ENCODE measurements at places on chromosomes 16 and 17. TPM values are rescaled to one million over a fixed set of nuclear protein-coding genes. Genes with fewer than 3 reads are reported as not detected.

The EPOP gene
- polyA plus RNA-seq: 0.52 TPM

- DNase-seq: no peak
These were observed 690.4 kb upstream of the RBFOX1 start for GRCh38 chr16:6642271-6642670.

- DNase-seq: no peak
These were observed 40.3 kb upstream of the FAM20A start for GRCh38 chr17:68641276-68642117.

- DNase-seq: no peak
These were observed 18.0 kb downstream of the HDAC5 start for GRCh38 chr17:44105483-44105882.

GRCh38 chr16:67504031-67505021 is 21.0 kb upstream of the AGRP start:
- DNase-seq: no peak

DNA sequence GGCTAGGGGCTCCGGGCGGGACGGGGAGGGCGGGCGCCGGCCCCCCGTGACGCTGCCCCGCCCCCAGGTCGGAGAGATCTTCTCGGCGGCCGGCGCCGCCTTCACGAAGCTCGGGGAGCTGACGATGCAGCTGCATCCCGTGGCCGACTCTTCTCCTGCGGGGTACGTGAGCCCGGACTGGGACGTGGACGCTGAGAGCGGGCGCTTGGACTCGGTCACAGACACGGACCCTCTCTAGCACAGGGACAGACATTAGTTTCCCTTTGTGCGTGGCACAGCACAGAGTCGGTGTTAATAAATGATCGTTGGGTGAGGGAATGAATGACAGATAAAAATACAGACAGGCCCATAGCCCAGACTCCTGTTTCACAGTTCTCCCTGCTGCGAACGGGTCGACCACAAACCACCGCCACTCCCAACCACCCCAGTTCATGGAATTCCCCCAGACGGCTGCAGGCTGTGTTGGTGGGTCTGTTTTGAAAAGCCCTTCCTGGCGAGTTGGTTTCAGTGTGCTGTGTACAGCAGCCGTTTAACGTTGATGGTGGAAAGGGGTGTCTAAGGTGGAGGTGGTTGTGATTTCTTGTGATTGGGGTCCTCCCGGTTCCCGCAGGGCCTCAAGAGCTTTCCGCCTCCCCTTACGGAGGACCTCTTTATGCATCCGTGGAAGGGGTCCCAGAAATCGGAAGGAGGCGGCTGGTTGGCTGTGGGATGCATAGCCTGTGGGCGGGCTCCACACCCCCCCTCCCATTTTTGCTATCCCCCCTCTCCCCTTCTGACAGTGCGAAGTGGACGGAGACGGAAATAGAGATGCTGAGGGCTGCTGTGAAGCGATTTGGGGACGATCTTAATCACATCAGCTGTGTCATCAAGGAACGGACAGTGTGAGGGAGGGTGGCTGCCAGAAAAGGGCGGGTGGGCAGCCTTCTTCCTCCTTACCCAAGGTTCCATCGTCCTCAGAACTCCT is 2.9 kb downstream of the RNASEK start:
- DNase-seq: no peak

The TP53 gene
- 27.6 TPM for polyA plus RNA-seq

DNA sequence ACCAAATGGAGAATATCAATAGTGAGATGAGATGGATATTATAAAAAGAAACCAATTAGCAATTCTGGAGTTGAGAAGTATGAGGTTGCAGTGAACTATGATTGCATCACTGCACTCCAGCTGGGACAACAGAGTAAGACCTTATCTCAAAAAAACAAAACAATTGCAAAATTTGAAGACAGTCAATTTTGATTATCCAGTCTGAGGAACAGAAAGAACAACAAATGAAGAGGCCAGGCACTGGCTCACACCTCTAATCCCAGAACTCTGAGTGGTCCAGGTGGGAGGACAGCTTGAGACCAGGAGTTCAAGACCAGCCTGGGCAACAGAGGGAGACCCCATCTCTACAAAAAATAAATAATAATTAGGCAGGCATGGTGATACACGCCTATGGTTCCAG is 35.0 kb downstream of the USP32 start:
- DNase-seq: no peak

DNA sequence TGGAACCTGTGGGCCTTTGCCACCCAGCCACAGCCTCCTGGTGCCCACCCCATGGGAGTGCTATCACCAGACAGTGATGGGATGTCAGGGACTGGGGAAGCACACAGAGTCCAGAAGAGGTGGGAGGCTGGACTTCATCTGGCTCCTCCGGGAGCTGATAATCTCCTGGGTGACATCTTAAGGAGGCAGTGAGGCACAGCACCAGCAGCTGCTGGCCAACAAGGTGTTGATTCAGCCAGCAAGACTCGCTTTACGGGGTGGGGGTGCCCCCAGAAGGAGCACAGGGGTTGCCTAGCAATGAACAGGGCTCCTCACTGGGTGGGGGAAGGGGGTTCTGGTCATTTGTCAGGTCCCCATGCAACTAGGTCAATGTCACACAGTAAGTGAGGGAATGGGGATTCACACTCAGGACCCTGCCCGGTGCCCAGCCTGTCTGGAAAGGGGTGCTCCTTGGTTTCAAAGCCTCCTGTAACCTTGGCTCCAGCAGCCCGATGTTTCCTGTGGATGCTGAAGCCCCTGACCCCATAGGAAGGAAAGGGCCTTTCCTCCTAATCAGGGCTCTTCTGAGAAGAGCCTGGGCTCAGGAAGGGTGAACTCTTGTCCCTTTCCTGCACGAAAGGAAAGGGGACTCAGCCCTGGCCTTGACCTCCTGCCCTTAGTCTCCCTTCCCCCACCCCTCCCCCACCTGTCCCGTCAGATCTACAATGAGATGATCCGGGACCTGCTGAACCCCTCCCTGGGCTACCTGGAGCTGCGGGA is 17.7 kb downstream of the KIF19 start:
- no peak for DNase-seq

DNA sequence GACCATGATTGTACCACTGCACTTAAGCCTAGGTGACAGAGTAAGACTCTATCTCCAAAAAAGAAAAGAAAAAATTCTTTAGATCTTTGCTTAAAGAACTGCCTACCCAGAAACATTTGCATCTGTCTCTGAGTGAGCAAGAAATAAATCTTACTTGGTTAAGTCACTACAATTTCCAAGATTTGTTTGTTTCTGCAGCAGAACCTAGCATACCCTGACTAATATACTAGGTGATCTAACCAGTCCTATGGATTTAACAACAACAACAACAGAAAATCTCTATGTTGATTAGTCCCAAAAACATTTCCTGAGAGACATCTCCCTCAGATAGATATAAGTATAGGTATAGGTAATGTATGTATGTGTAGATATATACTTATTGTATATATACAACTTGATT is 549.3 kb upstream of the PSMD7 start:
- no peak for DNase-seq

DNA sequence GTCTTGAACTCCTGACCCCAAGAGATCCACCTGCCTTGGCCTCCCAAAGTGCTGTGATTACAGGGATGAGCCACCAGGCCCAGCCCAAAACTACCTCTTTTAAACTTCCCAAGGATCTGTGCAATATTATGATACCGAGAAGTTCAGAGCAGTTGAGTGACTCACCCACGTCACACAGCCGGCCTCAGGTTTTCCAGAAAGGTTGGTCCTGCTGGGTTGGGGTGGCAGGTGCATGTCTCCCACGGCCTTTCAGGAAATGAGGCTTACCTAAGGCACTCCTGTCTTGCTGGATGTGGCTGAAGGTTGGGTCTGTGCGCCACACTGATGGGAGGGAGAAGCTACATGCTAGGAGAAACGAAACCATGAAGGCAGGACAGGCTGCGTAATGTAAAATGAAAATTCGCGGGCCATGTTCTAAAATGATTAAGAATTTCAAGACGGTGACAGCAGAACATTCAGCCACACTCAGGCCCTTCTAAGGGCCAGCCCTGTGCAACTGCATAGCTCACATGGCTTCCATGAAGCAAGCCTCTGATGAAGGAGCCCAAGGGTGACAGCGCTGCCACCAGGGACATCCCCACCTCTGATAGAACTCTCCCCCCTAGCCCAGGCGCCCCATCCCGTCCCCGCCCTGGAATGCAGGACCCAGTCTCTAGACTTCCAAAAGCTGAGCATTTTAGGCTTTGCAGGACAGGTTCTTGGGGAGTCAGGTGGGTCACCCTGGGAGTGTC is 6.6 kb upstream of the GLIS2 start:
- DNase-seq: no peak

GRCh38 chr17:3763777-3764170 is 37.2 kb downstream of the ITGAE start:
- DNase-seq: no peak

The ADAD2 gene
- polyA plus RNA-seq: not detected

The MSLN gene
- 0.67 TPM for polyA plus RNA-seq

DNA sequence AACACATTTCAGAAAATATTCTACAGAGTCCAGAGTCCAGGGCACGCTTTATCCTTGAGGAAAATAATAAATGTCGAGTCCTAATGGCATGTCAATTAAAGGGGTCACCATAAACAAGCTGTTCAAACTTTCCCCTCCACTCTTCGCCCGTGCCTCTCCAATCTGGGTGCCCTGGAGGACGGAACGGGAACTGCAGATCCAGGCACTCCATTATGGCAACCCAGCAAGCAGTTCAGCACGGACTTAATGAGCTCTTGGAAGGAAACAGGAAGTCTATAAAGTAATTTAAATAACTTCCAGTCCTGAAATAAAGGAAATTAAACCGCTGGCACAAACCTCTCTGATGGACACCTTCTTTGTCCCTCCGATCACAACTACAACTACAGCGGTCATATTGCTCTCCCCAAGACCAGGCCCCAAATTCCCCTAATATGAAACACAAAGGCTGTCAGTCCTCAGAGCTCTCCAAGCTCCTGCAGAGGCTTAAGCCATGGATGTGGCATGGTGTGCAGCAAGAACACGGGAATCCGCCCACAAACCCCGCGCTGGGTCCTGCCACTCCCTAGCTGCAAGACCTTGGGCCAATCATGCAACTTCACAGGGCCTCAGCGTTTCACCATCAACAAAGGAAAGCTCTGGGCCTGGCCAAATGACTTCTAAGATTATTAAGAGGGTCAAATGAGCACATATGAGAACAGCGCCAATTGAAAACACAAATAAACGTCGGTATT is 52.6 kb downstream of the ZFHX3 start:
- no peak for DNase-seq

The CLEC3A gene
- not detected for polyA plus RNA-seq

DNA sequence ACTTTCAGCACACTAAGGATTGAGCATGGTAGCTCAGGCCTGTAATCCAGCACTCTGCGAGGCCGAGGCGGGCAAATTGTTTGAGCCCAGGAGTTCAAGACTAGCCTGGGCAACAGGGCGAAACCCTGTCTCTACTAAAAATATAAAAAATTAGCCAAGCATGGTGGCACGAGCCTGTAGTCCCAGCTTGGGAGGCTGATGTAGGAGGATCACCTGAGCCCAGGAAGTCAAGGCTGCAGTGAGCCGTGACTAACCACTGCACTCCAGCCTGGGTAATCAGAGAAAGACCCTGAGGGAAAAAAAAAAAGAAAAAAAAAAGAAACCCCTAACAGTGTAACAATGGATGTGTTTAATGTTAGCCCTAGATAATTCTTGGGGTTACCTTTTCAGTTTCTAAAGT is 24.0 kb downstream of the PARN start:
- no peak for DNase-seq

The GP1BA gene
- polyA plus RNA-seq: not detected

- DNase-seq: no peak
These were observed 20.6 kb upstream of the PRKCA start for GRCh38 chr17:66281661-66282369.

- DNase-seq: no peak
These were observed 9.2 kb upstream of the TNFRSF13B start for GRCh38 chr17:16980813-16981731.

- DNase-seq: no peak
These were observed 90.4 kb downstream of the PARN start for GRCh38 chr16:14539631-14540030.

DNA sequence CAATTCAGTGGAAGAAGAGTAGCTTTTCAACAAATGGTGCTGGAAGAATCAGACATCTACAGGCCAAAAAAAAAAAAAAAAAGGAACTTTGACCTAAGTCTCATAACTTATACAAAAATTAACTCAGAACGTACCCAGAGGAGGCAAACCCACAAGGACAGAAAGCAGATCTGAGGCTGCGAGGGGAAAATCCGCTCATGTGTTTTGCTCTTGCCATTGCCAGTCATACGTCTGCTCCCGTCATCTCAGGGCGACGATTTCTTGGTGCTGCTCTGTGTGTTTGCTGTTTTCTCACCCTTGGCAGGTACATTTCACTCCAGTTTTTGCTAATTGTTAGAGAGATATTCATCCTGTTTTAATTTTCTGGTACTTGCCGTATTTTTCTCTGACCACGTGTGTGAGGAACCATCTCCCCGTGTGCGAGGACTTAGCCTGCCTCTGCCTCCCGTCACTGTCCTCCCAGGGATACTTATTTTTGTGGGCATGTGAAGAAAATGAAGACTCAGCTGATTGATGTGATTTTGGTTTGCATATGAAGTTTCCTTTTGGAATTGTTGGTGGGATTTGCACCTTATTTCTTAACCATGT is 33.4 kb upstream of the ACSF3 start:
- no peak for DNase-seq

The PLCD3 gene
- polyA plus RNA-seq: 81.6 TPM

The IRX5 gene
- 1.8 TPM for polyA plus RNA-seq

The IGF2BP1 gene
- 3.7 TPM for polyA plus RNA-seq

DNA sequence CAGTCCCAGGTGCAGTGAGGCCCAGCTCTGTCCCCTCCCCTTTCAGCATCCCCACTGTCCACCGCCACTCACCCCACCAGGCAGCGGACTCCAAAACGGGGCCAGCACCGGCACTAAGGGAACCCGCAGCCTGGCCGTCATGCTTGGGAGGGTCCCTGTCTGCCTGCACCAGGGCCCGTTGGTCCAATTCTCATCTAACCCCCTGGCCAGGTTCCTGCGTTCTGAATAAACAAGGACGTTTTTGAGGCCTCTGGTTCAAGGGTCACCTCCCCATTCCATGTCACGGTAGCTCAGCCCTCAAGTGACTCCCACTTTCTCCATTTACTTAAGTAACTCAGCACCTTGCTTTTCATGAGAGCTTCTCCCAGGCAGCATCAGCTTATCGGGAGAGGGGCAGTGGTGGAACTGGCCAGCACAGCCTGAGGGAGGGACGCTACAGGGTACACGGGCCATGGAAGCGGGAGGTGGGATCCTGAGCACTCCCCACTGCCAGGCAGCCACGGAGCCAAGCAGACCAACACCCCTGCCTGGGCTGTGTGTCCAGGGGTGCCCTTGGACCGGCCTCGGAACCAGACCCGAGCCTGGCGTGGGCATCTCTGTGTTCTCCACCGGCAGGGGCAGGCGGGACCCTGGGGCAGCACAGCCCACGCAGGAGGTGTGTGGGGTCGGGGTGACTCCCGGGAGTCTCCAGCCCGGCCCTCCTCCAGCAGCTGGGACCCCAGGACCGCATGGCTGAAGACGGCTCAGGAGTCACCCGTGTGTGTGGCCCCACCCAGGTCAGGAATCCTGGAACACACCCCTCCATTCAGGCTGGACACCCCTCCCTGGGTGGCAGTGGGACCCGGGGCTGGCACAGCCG is 74.9 kb upstream of the GNG13 start:
- no peak for DNase-seq

The KRTAP9-8 gene
- polyA plus RNA-seq: not detected

GRCh38 chr16:6189216-6189615 is 1091.6 kb upstream of the EEF2KMT start:
- no peak for DNase-seq

- DNase-seq: no peak
These were observed 48.0 kb upstream of the METRNL start for GRCh38 chr17:83031321-83031945.

The PPP1R27 gene
- not detected for polyA plus RNA-seq

GRCh38 chr16:2147981-2148671 is at the start of gene RAB26:
RAB26 (plus strand) TSS chr16:2148625; CDS start chr16:2148784, 159 bp downstream.
- no peak for DNase-seq

GRCh38 chr17:77282524-77283515 is 142.1 kb downstream of the SEC14L1 start:
- no peak for DNase-seq
